Stimulated activated CD8-positive, alpha-beta memory T cell treated with anti-CD3 and anti-CD28 coated beads, Interleukin-4, amount 100 ng/mL, for 1 hour (primary cell): ENCODE measurements at places on chromosomes 4 and X.

GRCh38 chr4:155143512-155143911, 64.9 kb upstream of the NPY2R start:
- DNase-seq: no peak

DNA sequence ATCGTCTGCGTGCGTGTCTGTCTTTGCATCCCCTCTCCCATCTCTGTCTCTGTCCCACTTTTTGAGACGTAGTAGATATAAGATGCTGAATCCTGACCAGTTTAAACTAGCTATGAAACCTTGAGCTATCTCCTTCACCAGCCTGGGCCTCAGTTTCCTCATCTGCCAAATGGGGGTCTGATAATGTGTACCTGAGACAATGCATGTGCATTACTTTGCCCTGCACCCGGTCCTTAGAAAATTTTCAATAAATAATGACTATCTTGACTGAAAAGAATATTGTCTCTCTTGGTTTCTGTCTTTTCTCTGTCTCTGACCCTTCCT, 602 bp downstream of the KANTR start:
- DNase-seq: no peak

GRCh38 chr4:22876270-22876669, 183.5 kb downstream of the GBA3 start:
- DNase-seq: no peak

DNA sequence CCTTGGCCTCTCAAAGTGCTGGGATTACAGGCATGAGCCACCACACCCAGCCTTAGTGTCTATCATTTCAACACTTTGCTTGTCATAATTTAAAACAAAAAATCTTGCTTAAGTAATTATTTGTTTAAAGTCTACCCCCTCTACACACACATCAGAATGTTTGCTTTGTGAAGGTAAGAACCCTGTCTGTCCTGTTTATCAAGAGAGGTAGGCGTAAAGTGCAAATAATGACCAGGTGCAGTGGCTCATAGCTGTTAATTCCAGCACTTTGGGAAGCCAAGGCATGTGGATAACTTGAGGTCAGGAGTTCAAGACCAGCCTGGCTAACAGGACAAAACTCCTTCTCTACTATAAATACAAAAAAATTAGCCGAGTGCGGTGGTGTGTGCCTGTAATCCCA, 326.7 kb upstream of the CLNK start:
- no peak for DNase-seq

DNA sequence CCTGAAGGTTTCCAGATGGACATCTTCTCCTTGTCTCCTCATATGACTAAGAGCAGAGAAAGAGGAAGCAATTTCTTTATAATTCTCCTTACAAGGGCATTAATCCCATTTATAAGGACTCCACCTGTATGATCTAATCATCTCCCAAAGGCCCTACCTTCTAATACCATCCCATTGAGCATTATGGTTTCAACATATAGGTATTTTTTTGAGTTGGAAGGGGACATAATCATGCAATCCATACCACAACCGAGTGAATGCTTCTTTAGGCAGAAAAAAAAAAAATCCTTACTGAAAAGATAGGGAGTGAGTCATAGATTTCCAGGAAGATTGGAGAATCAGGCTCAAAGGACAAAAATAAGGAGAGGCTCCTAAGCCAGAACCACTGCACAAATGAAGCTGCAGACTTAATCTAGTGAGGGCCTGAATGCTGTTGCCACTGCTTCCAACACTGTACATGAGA, 312.5 kb upstream of the HS3ST1 start:
- no peak for DNase-seq

DNA sequence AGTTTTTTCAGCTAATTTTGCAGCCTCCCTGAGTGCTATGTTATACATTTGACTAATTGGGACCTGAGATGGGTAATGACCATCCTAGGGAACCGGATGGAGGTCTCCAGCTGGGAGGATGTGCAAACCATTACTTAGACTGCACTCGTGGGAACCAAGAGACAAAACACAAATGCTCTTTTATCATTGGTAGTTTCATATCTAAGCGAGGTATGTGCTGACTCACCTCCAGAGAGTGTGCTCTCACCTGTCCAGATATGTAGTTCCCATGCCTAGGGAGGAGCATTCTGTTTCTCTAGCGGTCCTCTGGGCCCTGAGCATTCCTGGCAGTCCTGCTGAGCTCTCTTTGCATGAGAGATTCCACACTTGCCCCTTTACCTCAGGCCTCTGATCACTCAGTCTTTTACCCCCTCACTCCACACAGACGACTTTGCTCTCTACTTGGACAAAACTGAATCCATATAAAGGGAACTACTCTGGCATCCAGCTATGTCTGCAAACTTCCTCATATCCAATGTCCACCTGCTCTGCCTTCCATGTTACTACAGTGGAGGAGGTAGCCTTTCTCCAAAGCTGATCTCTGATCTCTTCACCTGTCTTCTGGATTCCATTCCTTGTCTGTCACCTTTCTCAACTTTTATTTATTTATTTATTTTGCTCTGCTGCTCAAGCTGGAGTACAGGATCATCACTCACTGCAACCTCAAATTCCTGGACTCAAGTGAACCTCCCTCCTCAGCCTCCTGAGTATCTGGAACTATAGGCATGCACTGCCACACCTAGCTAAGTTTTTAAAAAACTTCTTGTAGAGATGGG, 88.4 kb downstream of the LRP2BP start:
- no peak for DNase-seq

DNA sequence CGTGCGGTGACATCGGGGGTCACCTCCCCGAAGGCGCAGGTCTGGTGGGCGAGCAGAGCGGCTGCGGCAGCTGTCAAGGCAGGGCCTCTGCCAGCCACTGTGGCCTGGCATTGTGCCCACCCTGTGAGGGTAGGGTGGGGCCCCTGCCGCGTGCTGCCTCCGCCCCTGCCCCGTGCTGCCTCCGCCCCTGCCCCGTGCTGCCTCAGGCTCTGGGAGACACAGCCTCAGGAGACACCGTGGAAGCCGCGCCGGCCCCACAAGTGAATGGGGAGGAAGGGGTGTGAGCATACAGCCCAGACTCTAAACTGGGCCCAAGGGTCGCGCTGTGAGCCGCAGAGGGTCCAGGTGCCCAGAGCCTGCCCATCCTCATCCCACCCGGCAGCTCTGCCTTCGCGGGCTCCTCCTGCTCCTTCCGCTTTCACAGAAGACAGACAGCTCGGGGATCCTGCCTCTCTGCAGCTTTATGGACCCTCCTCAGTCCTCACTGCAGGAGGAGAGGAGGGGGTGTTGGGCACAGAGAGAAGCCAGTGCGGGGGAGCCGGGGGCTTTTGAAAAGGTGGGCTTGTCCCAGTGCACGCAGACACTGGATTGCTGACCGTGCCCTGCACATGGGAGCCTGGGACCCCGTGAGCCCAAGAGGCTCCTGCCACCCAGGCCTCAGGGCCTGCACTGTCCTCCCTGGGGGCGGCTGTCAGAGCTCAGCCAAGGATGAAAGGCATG, 27.4 kb downstream of the PCGF3 start:
- no peak for DNase-seq

DNA sequence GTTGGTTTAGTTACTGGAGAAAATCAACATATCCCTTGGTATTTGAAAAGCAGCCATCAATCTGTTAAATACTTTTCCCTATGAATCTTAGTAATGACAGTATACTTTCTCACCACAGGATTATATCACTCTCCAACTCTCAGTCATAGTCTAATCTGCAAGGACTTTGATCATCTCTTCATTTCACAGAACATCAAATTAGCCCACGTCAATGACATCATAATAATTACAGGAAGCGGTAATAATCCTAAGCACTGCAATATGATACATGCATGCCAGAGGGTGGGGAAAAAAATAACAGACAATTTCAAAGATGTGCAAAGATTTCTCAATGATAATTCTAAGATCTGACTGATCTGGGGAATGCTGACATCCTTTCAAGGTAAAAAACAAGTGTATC, 404.1 kb downstream of the GPM6A start:
- DNase-seq: no peak

GRCh38 chr4:85370400-85371032, 104.4 kb upstream of the ARHGAP24 start:
- no peak for DNase-seq

GRCh38 chr4:95761426-95761825, 78.5 kb upstream of the PDHA2 start:
- DNase-seq: no peak

GRCh38 chr4:121688701-121689100, 8.1 kb downstream of the ANXA5 start:
- no peak for DNase-seq
